Vagina (tissue), 2 donors: ENCODE measurements at places on chromosomes 16 and 17.

GRCh38 chr16:3515897-3516296 lies 15.1 kb downstream of the CLUAP1 start:
- no peak for DNase-seq

DNA sequence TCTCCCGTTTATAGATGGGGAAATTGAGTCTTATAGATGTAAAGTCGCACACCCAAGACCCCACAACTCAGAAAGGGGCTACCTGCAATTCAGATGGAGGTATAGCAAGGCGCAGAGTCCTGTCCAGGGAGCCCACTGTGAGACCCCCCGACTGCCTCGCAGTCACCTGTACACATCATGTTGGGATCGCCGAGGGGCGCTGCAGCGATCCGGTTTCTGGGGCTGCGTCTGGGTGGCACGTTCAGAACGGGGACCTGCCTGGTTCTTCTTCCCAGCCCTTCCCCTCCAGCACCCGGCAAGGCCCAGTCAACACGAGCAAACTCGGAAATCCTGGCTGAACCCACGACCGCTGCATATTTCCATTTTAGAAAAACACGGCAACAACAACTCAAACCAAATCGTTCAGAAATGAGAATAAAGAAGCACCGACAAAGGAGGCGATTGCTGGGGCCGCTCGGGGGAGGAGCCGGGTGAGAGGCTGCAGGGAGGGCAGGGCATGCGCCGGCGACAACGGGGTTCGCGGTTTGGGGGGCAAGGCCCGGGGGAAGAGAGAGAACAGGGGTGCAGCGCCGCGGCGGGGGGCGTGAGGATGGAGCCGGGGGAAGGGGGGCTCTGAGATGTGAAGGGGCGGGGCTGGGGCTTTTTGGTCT lies 643 bp downstream of the HSDL1 start:
- no peak for DNase-seq

- no peak for DNase-seq
Observed at GRCh38 chr17:29005936-29006511, at the start of gene SEZ6. Gene SEZ6, minus strand, starts transcription at chr17:29006033. Its CDS starts 164 bp downstream, at chr17:29005869.

GRCh38 chr16:83955218-83956130 lies 2.4 kb downstream of the OSGIN1 start:
- no peak for DNase-seq

GRCh38 chr17:38702916-38703741 lies 1.9 kb upstream of the MLLT6 start:
- no peak for DNase-seq

GRCh38 chr16:54591816-54592246 lies 305.2 kb upstream of the IRX3 start:
- DNase-seq: peak; percentile 55

DNA sequence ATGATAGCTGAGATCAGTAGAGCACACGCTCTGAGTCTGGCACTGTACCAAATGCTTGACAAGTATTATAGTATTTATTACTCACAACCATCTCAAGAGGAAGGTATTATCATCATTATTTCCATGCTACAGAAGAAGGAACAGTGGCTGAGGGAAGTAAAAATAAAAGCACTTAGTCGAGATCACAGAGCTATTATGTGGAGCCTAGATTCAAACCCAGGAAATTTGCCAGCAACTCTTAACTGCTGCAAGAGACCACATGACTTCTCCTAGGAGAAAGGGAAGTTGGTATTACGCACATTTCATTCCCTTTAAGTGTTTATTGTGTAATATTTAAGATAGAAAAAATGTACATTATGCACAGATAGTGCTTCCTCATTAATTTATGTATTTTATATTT lies 1.0 kb upstream of the RHOT1 start:
- DNase-seq: no peak
